ENCODE measurements at places on chromosomes 11 and 22.

DNA sequence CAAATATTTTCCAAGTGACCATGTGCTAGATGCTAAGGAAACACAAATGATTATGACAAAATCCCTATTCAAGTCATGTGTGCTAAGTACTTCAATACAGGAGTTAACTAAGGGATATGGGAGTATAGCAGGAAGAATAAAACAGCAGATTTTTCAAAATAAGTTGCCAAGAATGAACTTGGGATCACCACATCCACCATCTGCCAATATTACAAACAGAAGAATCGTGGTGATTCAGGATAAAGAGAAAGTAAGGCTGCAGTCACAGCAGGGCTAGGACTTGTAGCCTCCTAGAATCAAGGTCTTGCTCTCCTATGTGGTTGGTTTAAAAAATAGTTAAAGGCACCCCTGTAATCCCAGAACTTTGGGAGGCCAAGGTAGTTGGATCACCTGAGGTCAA lies 34.3 kb downstream of the MRTFA start:
- DNase-seq: no peak

DNA sequence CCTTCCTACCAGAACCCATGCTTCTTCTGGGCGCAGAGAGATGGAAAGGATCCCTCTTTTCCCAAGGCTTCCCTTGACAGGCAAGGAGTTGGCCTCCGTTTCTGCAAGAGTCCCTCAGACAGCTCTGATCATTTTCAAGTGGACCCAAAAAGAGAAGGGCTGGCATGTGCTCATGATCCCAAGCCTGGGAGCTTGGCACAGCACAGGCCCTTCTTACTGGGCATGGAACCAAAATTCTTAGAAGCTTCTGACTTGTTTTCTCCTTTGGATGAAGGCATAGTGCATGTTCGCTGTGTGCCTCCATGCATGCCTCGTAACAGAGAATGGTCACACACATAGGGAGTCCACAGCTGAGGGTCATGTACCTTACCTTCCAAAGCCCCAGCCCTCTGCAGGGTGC lies 449.6 kb downstream of the MIAT start:
- DNase-seq: no peak

GRCh38 chr11:76795936-76796441 lies 12.8 kb downstream of the TSKU start:
- DNase-seq: no peak

DNA sequence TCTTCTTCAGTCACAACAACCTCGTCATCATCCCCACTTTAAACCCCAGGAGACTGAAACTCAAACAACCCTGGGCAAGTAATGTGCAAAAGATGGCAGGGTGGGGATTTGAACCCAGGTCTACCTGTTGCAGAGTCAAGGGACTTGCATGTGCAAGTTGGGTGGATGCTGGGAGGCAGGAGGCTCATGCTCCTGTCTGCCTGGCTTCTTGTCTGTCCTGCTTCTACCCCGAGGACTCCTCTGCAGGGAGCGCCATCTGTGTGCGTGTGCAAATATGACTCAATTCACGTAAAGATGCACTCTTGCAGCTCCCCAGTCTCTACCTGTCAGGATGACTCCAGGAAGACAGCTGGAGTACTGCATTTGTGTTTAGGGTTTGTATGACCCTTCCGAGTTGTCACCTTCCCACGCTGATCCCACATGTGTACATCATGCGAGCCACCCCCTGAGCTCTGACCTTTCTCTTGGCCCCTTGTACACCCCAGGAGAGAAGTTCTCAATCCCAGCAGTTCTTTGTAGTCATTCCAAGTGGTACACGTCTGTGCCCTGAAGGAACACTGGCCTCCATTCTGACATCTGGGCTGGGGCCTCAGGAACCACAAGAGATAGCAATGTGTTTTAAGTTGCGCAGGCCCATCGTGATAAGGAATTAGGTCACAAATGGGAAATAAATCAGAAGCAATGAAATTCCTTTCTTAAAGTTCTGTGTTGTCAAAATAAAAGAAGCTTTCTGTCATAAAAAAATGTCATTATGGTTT lies 95.7 kb downstream of the CWC15 start:
- DNase-seq: no peak

DNA sequence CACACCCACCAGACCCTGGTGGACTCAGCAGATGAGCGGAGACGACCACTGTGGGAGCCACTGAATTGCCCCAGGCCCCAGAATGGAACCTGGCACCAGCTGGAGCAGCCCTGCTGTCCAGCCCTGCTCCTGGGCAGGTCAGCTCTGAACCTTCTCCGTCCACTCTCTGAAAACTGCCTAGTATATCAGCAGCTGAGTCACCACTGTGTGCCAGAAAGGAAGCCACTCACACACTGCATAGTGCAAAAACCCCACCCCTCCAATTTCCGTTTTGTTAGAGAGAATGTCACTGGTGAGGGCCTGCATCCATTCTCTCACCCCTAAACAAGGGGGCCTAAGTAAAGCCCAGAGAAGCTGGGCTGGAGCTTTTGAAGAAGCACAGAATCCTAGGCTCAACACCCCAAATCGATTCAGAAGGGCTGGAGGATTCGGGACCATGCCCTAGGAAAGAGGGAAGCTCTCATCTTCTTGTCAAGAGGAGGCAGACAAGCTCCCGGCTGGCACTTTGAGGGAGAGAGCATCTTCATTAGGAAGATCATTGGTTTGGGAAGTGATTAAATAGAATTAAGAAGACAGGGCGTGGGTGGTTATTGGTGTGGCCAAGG lies 44.5 kb downstream of the GALNT18 start:
- no peak for DNase-seq

DNA sequence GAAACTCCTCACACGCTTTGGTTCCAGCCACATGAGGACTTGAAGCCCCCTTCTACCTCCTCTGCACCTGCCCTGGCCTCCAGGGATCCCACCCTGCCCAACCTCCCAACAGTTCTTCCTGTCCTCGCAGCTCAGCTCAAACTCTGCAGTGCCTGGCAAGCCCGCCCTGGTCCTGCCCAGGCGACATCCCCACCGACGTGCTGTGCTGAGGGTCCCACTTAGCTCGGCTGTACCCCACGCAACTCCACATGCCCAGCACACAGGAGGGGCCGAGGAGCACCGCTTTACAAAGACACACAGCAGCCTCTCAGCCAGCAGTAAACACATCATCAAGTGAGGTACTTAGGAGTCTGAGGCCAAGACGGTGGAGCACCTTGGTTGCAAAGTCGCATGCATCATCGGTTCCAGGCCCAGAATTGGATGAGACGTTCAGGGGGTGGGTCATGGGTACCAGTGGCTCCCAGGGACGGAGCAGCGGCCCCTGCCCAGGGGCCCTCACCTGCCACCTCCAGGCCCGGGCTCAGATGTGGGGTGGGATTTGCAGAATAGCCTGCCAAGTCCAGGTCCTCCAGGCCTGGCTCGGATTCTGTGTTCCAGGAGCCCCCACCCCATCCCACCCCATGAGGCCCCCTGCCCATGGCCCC lies 72.6 kb downstream of the CELSR1 start:
- DNase-seq: no peak

DNA sequence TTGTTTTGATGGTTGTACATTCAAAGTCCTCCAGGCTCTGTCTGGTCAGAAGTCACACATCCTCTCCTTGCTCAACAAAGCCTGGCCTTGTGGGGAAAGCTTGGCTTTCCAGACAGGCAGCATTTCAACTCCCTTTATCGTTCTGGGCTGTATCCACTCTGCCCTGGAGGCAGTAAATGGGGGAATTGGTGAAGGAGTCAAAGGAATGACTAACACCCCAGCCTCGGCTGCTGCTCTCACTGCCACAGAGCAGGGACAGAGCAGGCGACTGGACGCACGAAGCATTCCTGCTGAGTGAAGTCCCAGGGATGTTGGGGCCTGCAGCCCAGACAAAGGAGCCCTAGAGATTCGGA lies 52.8 kb downstream of the WNT11 start:
- no peak for DNase-seq

- no peak for DNase-seq
Observed at GRCh38 chr11:61967924-61968757, 707 bp upstream of the FTH1 start.

GRCh38 chr11:129012880-129013279 lies 70.2 kb upstream of the TP53AIP1 start:
- no peak for DNase-seq

DNA sequence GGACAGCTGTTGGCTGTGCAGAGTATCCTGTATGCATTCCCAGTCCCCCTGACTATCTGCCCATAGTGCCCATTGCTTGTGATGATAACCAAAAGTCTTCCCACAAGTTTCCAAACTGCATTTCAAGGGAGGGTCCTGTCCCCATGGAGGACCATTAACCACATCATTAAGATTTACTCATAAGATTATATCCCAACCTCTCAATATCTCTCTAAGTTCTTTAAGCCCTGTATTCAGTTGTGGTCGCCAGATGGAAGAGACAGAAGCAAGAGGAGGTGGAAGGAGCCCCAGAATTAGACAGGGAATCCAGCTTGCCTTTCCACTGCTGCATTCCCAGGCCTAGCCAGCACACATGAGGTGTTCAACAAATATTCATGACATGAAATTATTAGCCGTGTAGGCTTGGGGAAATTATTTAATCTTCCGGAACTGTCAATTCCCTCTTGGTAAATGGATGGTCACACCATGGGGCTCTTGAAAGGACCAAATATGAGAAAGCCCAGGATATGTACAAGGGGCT lies 42.6 kb upstream of the TIMP3 start:
- no peak for DNase-seq

- no peak for DNase-seq
Observed at GRCh38 chr11:116730601-116731000, 42.2 kb downstream of the BUD13 start.
